ENCODE measurements at places on chromosomes 2 and 18.
A peak's percentile ranks its signal among the peaks of the same experiment; 100 is the strongest.

- no peak for DNase-seq
These were observed 44.1 kb downstream of the ZNF385B start for GRCh38 chr2:179817181-179817841.

DNA sequence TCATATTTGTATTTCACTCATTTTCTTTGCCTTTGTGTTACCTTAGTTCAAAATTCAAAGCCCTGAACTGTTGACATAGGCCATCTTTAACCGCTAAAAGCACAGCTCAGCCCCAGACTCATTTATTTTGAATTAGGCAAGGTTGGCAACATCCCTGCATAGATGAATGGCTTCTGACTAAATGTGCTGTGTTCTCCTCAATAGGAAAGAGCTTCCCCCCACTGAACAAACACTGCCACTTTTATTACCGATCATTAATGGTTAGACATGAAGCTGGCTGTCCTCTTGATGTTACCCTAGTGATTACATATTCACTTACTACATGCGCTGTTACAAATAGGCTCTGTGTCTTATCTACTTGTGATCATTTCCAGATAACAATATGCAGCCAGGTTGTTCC is 170.7 kb downstream of the ADCYAP1 start:
- no peak for DNase-seq

GRCh38 chr18:66749030-66749429 is 145.1 kb upstream of the CDH19 start:
- no peak for DNase-seq

- peak; percentile 75 for DNase-seq
These were observed 52.1 kb downstream of the SLC38A11 start for GRCh38 chr2:164903204-164903603.

DNA sequence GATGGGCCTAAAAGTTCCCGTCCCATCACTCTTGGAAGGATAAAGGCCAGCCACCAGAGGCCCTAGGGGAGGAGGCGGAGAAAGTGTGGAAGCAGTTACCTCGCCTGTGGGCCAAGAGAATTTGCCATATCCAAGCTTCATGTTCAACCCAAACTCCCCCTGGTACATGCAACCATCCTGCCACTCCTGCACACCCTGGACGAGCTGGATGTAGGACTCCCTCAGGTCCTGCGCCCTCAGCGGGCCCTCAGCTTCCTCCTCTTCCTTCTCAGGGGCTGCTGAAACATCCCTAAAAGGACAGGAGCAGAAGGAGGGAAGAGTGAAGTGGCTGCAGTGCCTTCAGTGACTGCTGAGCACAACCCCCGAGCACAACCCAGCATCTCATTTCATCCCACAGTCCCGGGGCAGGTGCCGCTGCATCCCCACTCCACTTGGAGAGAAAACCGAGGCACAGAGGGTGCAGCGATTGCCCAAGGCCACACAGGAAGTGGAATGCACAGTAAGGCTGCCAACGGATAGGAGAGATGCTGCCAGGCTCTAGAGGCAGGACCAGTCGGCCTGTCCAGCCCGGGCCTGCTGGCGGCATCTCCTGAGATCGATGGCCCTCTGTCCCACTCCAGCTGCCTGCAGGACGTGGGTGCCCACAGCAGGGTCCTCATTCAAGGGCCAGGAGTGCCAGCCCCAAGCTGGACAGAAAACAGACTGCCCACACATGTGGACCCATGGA is 2.9 kb downstream of the ANKMY1 start:
- no peak for DNase-seq

DNA sequence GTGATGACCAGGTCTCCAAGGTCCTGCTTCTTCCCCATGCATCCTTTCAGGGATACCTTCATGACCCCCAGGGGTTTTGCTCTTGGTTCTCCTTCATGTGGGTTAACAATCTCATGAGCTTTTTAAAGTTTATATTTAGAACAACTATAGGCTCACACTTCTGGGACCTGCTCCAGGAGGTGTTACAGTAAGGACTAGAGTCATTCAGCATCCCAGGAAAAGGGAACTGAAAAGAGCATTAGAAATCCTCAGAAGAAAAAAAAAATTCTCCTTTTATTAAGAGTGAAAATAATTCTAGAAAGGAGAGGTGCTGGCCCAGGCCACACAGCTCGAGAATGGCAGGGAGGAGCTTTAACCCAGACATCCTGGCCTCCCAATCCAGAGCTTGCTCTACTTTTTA is 66.5 kb downstream of the SETBP1 start:
- DNase-seq = no peak

GRCh38 chr2:675051-675450 is 2.2 kb downstream of the TMEM18 start:
- DNase-seq = no peak

- DNase-seq = peak; percentile 54
These were observed 435 bp downstream of the ADCY3 start for GRCh38 chr2:24919506-24920097.

- DNase-seq = no peak
These were observed 72.3 kb upstream of the SNTG2 start for GRCh38 chr2:878245-878930.

GRCh38 chr2:2703762-2704427 is 372.8 kb upstream of the MYT1L start:
- no peak for DNase-seq

GRCh38 chr2:151728804-151729414 is 5.4 kb downstream of the NEB start:
- no peak for DNase-seq

- peak; percentile 70 for DNase-seq
These were observed 260.5 kb downstream of the DYSF start for GRCh38 chr2:71713581-71714580.

DNA sequence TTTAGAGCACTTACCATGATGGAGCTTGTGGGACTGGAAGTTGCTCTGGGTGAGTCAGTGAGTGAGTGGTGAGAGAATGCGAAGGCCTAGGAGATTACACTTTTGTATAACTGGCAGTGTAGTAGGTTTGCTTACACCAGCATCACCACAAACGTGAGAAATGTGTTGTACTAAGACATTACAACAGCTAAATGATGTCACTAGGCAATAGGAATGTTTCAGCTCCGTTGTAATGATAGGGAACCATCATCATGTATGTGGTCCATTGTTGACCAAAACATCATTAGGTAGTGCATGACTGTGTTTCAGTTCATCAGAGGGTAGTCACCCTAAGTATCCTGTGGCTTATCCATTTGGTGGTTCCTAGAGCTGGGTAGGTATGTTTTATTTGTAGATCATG is 11.9 kb downstream of the ZNF407 start:
- DNase-seq = peak; percentile 51
